ENCODE measurements at places on chromosomes 3 and 15. TPM values are rescaled to one million over a fixed set of nuclear protein-coding genes. Genes with fewer than 3 reads are reported as not detected.

GRCh38 chr15:71043373-71043772 is 71.9 kb upstream of the THSD4 start:
- DNase-seq, result no peak

DNA sequence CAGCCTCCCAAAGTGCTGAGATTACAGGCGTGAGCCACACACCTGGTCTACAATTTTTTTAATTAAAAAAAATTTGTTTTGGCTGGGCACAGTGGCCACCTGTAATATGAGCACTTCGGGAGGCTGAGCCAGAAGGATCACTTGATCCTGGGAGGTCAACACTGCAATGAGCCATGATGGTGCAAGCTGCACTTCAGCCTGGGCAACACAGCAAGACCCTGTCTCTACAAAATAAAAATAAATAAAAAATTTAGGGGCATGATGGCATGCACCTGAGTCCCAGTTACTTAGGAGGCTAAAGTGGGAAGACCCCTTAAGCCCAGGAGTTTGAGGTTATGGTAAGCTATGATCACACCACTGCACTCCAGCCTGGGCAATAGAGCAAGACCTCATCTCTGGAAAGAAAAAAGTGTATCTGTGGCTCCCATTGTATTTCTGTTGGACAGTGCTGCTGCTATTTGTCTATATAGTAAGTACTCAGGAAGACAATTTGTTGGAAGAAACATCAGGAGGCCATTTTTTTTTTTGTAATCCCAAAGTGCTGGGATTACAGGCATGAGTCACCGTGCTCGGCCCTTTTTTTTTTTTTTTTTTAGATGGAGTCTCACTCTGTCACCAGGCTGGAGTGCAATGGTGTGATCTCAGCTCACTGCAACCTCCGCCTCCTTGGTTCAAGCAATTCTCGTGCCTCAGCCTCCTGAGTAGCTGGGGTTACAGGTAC is 27.5 kb upstream of the SH3BP5 start:
- no peak for DNase-seq

DNA sequence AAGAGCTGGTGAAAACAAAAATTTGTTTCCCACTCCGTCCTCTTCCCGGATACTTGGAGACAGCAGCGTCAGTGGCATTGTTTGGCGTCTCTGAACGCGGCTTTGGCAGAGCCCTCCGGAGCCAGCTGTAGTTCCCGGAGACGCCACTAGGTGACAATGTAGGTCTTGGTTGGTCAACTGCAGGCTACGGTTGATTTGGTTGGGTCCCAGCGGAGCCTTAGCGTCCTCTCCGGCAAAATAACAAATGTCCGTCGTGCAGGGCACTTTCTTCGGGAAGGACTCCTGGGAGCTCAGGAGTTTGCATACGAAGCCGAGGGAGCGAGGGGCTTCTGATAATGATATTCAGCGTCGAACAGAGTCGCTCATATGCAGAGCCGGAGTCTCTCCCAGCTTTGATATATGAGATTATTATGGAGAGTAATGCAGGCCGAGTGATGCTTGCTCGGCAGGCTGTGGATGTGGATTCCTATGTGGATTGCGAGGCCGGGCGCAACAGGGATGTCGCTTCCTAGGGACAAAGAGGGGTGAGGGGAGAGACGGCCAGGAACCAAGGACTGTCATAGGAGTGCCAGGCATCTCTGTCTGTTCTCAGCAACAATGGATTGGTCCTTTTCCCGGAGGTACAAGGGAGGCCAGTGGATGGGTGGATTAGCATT is 74.8 kb downstream of the IL20RB start:
- DNase-seq, result peak; percentile 96

DNA sequence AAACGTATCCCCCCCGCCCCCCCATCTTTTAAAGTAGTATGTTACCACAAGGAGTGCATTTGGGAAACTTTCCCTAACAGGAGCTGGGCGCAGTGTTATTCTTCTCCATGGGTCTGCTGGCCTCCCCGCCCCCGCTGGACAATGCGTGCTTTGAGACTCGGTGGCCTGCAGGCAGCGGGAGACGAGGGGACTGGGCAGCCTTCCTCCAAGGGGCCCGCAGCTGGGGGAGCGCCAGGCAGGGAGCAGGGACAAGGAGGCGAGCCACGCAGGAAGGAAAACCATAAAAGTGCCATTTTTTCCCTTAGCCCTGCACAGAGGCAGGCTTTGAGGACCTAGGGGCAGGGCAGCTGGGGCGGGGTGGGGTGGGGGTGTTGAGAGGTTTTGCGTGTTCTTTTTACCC is 14.1 kb downstream of the SOX2 start:
- DNase-seq, result no peak

DNA sequence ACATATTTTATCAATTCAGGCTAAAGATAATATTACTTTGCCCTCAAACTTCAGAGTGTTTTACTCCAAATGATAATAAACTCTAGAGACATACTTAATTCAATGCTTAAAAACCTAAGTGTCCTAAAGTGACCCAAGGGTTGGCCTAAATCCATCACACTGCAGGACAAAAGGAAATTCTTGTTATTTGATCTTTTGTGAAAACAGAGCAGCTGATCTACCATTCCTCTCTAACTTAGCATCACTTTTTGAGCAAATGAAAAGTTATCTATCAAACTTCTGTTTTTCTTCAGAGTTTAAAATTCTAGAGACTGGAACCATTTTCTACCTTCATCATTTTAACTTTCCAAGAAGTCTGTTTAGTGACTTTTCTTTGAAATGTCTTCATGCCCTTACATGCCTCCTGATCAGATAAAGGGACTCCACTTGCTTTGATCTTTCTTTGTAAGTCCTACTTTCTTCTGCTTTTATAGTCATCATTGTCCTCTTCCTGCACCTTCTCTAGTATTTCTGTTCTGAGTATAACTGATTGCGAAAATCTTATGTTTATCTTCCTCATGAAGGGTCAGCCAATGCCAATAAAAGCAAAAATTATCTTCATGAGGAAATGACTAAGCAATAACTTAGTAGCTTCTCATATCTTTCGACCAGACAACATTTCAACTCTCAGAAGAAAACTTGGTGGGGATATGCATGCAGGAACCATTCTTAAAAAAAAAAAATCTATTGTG is 378.7 kb upstream of the TGFBR2 start:
- DNase-seq, result no peak

- DNase-seq, result no peak
Measured at GRCh38 chr3:139122221-139122581, 77.5 kb upstream of the PRR23C start.

DNA sequence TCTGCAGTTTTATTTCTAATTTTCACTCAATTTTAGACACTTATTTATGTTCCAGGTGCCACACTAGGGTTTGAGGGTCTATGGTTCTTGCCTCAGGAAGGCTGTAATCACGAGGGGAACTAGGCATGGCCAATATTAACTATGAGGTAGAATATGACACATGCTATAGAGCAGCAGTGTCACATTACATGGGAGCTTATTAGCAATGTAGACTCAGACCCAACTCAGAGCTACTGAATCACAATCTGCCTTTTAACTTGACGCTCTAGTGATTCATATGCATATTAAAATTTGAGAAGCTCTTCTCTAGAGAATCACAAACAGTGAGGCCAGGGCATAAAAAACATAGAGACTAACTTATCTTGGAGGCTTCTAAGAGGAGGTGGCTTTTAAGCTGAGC is 32.8 kb upstream of the MRPL3 start:
- DNase-seq, result no peak

Gene KLHL40
- not detected for total RNA-seq

All from tibial nerve (tissue), 4 donors.